Stimulated activated CD8-positive, alpha-beta memory T cell treated with anti-CD3 and anti-CD28 coated beads, Interleukin-4, amount 100 ng/mL, for 1 hour (primary cell): ENCODE measurements at places on chromosomes 7 and 10.

DNA sequence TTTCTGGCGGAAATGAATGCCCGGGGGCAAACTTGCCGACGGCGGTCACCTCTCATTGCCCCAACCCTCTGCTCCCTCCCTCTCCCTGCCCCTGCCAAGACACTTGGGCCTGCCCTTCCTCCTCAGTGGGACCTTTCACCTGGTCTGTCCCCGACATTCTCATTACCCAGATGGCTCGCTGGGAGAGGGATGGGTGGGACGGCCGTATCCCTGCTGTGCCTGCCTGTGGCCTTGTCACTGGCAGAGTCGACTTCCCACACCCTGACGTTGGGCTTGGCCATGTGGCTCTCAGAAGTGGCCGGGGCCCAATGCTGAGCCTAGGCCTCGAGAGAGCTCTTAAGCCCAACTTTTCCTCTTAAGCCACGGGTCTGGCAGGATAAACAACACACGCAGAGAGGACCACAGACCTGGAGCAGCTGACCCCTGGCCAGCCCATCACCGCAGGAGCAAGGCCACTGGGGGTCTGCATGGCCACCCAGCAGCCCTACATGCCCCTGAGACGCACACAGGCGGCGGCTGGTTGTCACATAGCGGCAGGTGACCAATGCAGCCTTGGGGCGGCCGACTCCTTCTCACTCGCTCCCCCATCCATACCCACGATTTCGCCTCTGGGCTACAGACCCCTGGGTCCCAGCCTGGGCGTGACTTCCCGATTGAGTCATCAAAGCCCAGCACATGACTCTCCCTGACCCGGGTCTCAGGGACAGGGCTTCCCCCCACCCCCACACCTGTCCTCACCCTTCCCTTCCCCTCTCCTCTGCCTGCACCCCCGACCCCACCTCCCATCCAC lies 40.1 kb downstream of the SLC29A4 start:
- DNase-seq, result no peak

- no peak for DNase-seq
Measured at GRCh38 chr7:75654855-75655254, 83.9 kb downstream of the HIP1 start.

DNA sequence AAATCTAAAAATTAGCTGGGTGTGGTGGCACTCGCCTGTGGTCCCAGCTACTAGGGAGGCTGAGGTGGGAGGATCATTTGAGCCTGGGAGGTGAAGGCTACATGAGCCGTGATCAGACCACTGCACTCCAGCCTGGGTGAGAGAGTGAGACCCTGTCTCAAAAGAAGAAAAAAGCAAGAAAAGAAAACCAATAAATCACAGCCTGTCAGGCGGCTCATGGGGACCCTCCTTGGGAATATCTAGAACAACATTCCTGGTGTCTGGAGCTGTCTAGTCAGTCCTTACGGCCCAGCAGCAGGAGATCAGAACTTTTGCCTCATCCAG lies 130.6 kb upstream of the TNRC18 start:
- no peak for DNase-seq

GRCh38 chr10:43921881-43922280 lies 273.2 kb upstream of the ZNF32 start:
- DNase-seq, result no peak

DNA sequence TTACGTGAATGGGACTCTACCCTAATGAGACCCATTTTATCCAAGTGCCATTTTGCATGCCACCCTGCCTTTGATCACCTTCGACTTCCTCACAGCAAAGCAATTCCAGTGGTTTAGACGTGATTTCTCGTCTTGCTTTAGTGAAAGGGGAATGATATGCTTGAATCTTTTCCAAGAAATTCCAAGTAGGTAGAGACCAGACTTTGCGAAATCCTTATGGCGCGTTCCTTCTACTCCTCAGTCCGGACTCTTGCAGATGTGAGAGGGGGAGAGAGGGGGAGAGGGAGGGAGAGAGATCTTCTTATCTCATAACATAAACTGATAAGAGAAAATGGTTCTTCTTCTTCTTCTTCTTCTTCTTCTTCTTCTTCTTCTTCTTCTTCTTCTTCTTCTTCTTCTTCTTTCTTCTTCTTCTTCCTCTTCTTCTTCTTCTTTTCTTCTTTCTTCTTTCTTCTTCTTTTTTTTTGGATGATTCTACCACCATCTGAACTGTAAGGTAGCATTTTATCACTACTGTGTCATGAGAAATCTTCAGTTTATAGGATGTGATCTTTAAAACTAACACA lies 883 bp downstream of the SPAG6 start:
- no peak for DNase-seq

- no peak for DNase-seq
Measured at GRCh38 chr7:148699024-148699781, 500 bp downstream of the CUL1 start.
